ENCODE measurements at places on chromosomes 1 and 21. TPM values are rescaled to one million over a fixed set of nuclear protein-coding genes. Genes with fewer than 3 reads are reported as not detected.

Gene CD160
- total RNA-seq: 0.05 TPM

Gene C8B
- not detected for total RNA-seq

Gene PPFIA4
- total RNA-seq: 0.54 TPM

Gene RCAN3
- 13.8 TPM for total RNA-seq

Gene FOXO6
- total RNA-seq: 0.96 TPM

Gene KIRREL1
- total RNA-seq: 23.1 TPM

Gene HNRNPCL1
- total RNA-seq: not detected

Gene ADAMTS5
- not detected for total RNA-seq

Gene OR2T2
- not detected for total RNA-seq

Gene SPATA1
- total RNA-seq: not detected

Gene CCDC30
- total RNA-seq: 0.74 TPM

Gene DNAJC6
- 7.2 TPM for total RNA-seq

Gene HRNR
- total RNA-seq: 0.01 TPM

Gene PTCH2
- 0.23 TPM for total RNA-seq

Gene PBX1
- total RNA-seq: 11.9 TPM

Gene LYPLA2
- 58.6 TPM for total RNA-seq

Gene ADCY10
- total RNA-seq: not detected

Gene C2CD4D
- not detected for total RNA-seq

Gene GNG4
- total RNA-seq: 15.4 TPM

Gene MTMR11
- 6.1 TPM for total RNA-seq

Gene TRIM45
- total RNA-seq: 1.6 TPM

Gene CELSR2
- 4.7 TPM for total RNA-seq

Gene AK4
- total RNA-seq: 31.8 TPM

Gene OR2AK2
- not detected for total RNA-seq

Gene DNM3
- 0.54 TPM for total RNA-seq

Gene TEDDM1
- total RNA-seq: not detected

Gene ANKRD65
- total RNA-seq: 0.03 TPM

Measured in A549 treated with AZD2906 at 1 μM for 4 hours (cell line).